Stimulated activated effector memory CD8-positive, alpha-beta T cell treated with anti-CD3 and anti-CD28 coated beads, Interleukin-12 subunit alpha, Interleukin-12 subunit beta, amount 100 ng/mL, for 72 hours (primary cell): ENCODE measurements at places on chromosomes 12 and 14.
A peak's percentile ranks its signal among the peaks of the same experiment; 100 is the strongest.

DNA sequence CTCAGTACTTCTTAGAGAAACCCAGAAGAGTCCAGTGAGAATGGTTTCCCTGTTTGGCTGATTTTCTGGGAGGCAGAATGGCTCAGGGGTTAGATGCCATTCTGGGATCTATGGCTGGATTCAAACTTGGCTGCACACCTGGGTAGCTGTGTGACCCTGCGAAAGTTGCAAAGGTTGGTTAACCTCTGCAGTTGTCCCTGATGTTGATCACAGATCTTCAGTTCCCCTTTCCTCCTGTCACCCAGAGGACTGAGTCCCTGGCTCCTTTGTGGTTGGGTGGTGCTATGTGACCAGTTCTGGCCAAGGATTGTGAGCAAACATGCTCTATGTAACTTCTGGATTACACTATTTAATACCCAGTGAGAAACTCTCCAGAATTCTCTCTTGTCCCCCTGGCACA is 418.0 kb downstream of the RGS6 start:
- DNase-seq = no peak

- peak; percentile 42 for DNase-seq
Measured at GRCh38 chr14:74941676-74942097, 13.7 kb downstream of the PGF start.

GRCh38 chr14:67335781-67336180 is 23.8 kb downstream of the ATP6V1D start:
- no peak for DNase-seq

DNA sequence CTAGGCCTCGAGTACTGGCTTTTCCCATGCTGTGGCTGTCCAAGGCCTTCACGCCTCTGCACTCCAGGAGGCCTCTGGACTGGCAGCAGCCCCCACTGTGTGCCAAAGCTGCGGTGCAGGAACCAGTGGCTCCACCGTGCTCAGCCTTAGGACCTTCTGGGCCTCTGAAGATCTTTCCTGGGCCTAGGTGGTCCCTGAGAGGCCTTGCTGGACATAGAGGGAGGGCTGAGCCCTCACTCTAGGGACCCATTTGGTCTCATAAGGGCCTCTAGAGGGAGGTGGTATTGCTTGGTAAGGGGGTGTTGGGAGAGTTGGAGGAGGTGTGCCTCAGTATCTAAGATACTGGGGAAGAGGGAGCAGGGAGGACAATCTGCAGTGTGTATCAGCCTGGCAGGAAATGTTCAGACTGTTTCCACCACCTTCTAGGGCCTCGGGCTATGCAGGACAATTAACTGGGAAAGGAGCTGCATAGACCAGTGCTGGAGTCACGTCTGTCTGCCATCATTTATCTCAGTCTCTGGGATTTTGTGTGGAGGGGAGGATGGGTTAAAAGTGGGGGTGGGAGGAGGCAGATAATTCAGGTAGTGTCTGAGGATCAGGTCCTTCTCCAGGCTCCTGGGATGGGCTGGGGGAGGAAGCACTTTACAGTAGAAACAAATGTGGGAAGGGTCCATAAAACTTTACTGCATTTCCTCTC is 2.9 kb downstream of the HOXC5 start:
- no peak for DNase-seq

DNA sequence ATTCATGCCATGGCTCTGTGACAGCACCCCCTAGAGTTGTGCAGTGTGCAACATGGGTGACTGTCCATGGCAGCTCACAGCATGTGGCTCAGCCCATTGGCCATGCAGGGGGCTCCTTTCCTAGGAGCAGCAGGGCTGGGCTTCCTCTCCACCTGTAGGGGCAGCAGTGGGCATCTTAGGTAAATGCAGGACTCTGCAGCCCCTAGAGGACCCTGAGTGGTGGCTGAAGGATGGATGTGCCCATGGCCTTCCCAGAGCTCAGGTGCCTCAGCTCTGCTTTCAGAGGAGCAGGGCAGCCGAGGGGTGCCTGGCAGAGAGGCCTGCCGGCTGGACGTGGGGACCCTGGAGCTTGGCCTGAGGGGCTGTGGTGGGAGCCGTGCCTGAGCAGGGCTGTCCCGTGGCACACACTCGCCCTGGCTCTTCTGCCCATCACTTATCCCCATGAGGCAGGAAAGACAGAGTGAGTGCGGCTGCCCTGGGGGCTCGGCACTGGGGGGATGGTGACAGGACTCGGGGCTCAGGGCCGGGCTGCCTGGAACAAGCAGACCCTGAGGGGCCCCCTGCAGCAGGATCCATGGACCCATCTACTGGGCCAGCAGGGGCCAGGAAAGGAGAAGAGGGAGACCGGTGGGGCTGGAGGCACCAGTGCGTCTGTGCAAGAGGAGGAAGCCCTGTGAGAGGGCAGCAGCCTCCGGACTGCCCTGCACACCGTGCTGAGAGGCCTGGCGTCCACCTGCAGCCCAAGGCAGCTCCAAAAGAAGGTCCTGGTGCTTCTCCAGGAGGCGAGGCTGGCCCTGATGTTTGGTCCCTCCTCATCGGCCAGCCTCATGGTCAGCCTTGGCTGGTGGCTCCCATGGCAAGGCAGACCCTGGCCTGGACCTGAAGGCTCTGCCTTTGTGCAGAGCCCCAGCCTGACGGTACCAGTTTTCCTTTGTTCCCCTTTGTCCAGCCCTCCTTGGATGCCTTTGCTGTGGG is 7.6 kb downstream of the ADSS1 start:
- DNase-seq = no peak

- no peak for DNase-seq
Measured at GRCh38 chr12:27290501-27291168, 42.0 kb upstream of the BMAL2 start.

GRCh38 chr12:10196210-10196609 is 16.5 kb upstream of the GABARAPL1 start:
- DNase-seq = no peak

DNA sequence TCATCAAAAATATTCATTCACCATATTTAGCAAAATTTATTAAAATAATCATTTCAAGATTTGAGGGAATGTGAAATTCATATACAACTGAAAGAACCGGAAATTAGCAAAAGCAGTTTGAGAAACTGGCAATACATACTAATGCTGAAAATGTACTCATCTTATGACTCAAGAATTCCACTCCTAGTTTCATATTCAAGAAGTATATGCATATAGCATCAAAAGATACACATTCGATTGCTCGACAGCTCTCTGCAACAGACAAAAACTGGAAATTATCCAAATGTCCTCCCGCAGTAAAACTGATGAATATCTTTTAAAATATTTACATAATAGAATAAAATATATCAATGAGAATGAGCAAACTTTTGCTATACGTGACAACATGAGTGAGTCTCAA is 189.2 kb upstream of the MGAT4C start:
- no peak for DNase-seq

DNA sequence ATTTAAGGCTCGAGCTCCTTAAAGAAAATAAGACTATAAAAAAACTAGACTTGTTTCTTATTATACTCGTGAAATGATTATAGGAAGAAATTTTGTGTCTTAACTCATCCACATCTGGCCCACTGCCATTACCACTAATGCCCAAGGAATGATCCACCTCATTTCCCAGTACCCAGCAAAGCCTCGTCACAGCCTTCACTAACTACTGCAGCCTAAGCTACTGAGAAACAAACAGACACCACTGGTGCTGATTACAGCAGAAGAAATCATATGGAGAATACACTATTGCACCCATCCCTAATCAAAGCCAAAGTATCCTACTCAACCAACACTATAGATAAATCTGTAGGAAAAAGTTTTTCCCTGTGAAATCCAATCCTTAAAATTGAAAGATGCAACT is 205.3 kb upstream of the NAV3 start:
- DNase-seq = no peak

- no peak for DNase-seq
Measured at GRCh38 chr12:45191239-45191638, 24.7 kb upstream of the ANO6 start.

DNA sequence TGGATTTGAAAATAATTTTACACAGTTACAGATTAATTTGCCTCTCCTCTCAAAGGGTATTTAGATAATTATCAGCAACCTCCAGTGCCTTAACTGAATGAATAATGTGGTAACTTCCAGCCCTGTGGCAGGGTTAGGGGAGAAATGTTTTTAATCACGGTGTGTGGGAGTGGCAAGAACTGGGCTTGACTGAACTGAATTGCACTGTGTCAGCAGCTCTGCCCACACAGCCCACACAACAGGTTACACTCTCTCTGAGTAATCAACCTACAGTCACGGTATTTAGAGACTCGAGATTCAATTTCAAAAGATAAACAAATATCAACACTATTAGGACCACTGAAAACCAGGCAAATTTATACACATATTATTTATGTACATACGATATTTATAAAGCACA is 198.5 kb downstream of the KCNC2 start:
- DNase-seq = no peak

DNA sequence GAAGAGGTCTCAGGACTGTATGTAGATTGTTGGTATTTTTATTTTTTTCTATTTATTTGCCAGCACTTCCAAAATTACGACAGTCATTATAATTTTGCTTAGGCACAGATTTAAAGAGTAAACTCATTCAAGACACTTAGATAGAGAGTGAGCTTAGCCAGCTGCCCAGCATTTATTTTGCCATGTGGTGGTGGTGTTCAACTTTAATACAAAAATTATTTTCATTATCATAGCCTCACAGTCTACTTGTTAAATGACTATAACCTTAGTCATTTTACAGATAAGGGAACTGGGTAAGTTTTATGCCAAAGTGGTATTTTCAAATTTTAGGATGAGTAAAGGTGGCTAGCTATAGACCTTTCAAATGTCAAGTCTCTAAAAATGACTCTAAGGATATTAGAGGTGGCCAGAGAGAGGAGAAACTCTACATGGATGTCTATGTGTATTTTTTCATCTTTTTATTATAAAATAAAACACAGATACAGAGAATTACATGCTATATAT is 66.7 kb downstream of the LRRC9 start:
- no peak for DNase-seq

DNA sequence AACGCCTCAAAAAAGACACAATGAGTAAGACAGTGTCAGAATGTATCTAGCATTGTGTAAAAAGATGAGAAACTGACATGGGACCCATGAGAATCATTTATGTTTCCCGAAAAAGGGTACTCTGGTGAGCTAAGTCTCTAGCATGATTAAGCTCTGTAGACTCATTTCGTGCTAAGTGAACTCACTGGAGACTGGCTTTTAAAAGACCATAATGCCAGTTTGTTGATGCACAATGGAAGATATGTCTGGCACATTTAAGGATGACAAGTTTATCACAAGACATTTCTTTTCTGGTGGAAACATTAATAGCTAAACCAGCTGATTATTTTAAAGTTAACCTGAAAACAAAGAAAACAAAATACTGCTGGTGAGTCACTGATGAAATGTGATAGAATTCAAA is 233.5 kb downstream of the SLC2A13 start:
- DNase-seq = no peak

DNA sequence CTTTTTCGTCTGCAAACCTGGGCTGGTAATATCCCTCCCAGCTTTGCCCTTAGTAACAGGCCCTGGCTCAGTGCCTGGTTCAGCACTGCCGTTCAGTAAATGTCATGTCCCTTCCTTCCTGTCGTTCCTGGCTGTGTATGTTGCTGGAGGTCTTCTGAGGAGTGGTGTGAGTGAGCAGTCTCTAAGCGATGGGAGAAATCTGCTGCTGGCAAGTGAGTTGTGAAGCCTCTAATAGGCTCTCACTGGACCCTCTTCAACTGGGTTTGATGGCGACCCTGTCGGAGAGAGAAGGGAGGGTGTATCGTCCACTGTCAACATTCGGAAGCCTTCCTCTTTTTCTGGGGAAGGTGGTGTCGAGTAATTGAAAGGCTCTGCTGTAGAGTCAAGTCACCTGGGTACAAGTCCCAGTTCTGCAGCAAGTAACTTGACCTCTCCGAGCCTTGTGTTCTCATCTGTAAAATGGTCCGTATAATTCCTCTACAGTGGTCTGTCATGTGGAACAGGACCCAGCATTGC is 62.8 kb downstream of the HRK start:
- no peak for DNase-seq

DNA sequence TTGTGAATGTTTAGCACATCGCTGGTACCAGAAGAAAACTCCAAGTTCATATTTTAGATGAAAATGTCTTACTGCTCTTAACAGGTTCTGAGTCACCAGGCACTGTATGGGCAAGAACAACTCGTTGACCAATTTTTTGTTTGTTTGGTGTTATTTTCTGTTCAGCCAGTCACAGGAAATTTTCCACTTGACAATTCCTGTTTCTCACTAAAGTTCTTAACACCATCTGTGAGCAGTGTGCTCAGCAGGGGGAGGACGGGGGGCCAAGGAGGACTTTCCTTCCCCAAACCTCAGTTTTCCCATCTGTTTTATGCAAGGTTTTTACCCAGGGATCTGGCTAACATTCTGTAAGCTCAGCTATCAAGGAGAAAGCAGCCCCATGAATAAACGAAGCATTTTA is 3.0 kb downstream of the NUAK1 start:
- DNase-seq = no peak

DNA sequence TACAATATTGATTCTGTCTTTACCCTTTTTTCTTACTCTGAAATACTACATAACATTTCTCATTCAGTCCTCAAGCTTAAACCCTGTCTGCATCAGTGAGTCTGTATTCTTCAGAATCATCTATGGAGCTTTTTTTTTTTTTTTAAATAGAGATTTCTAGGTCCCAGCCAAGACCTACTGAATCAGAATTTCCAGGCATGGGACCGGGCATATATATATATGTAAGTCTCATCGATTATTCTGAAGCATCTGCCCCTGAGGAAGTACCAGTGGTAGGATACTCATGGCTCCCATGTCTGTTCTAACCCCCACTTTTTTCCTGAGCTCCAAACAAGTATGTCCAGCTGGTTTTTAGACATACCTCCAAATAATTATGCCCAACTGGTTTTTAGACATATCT is 6.1 kb downstream of the DDX47 start:
- no peak for DNase-seq

- DNase-seq = no peak
Measured at GRCh38 chr12:105774037-105774436, 364.7 kb downstream of the NUAK1 start.

DNA sequence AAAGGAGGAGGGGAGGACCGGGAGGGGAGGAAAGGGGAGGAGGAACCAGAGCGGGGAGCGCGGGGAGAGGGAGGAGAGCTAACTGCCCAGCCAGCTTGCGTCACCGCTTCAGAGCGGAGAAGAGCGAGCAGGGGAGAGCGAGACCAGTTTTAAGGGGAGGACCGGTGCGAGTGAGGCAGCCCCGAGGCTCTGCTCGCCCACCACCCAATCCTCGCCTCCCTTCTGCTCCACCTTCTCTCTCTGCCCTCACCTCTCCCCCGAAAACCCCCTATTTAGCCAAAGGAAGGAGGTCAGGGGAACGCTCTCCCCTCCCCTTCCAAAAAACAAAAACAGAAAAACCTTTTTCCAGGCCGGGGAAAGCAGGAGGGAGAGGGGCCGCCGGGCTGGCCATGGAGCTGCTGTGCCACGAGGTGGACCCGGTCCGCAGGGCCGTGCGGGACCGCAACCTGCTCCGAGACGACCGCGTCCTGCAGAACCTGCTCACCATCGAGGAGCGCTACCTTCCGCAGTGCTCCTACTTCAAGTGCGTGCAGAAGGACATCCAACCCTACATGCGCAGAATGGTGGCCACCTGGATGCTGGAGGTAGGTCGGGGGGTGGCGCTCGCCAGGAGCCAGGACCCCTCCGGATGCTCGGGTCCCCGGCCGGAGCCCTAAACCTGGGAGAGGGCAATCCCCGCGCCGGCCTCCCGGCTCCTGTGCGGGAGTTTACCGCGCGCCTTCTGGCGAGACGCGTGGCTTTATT is at the start of gene CCND2:
TSS of gene CCND2 (plus strand) at position 111 of the 744 bp plus-strand sequence. CDS start at position 390, 279 bp downstream.
- DNase-seq = peak; percentile 87
